ENCODE measurements at places on chromosomes 1 and 21. TPM values are rescaled to one million over a fixed set of nuclear protein-coding genes. Genes with fewer than 3 reads are reported as not detected.

- DNase-seq, result no peak
These were observed 20.9 kb upstream of the SAMD11 start for GRCh38 chr1:902802-903201.

GRCh38 chr1:29325675-29326074 lies 89.4 kb downstream of the PTPRU start:
- DNase-seq, result no peak

DNA sequence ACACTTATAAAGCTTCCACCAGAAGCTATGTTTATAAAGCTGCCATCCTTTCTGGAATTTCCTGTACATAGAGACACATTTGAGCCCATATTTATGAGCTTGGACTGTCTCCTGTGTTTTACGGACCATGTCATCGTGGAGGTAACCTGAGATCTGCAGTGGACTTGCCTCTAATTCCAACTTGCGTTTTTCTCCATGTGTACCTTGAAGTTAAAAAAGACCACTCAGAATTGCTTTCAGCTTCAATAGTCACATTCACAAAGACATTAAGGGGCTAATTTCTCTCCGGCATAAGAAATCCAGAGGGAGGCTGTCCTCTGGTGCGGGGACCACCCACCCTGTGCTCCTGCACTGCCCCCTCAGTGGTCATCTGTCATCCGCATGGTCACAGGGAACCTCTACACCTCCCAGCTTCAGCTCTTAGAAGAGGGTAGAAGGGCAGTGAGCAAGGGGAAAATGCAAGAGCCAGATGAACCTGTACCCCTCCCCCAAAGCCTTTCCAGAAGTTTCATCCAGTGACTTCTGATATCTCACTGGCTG lies 521.4 kb upstream of the CAMK1G start:
- no peak for DNase-seq

GRCh38 chr1:4509206-4509605 lies 145.2 kb upstream of the AJAP1 start:
- no peak for DNase-seq

DNA sequence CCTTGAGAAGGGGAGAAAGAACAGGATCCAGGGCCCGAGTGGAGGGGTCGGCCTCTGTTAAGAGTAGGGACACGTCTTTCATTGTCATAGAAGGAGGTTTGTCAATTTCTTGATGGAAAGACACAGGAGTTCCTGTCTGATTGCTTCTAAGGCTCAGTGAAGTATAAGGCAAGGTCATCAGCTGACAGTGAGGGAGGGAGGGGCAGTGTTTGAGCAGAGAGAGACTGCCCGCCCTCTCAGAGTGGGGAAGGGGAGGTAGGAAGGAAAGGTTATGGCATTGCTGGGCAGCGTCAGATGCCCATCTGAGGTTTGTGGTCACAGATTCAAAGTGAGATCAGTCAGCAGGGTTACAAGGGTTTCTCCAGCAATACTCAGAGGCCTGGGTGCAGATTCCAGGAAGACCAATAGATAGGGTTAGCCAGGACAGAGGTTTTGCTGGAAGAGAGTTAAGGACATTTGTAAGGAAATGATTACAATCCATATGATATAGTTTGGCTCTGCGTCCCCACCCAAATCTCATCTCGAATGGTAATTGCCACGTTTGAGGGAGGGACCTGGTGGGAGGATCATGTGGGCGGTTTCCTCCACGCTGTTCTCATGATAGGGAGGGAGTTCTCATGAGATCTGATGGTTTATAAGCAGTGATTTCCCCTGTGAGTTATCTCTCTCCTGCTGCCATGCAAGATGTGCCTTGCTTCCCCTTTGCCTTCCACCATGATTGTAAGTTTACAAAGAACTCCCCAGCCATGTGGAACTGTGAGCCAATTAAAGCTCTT lies 127.2 kb upstream of the GJB5 start:
- DNase-seq, result no peak

DNA sequence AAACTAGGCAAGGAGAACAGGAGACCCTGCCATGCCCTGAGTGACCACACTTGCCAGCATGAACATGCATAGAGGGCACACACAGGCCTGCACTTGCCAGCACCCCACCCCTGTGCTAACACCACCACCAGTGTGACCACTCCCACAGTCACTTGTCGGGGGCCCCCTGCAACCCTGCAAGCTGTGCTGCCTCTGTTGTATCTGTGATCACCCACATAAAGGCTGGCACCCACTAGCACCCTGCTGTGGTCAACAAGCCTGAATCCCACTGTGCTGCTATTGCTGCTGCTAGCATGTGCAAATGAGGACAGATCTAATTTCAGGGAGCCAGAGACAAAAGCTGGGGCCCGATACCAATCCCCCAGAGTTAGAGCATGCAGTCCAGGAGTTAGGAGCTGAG lies 217.7 kb downstream of the GIPC2 start:
- no peak for DNase-seq

DNA sequence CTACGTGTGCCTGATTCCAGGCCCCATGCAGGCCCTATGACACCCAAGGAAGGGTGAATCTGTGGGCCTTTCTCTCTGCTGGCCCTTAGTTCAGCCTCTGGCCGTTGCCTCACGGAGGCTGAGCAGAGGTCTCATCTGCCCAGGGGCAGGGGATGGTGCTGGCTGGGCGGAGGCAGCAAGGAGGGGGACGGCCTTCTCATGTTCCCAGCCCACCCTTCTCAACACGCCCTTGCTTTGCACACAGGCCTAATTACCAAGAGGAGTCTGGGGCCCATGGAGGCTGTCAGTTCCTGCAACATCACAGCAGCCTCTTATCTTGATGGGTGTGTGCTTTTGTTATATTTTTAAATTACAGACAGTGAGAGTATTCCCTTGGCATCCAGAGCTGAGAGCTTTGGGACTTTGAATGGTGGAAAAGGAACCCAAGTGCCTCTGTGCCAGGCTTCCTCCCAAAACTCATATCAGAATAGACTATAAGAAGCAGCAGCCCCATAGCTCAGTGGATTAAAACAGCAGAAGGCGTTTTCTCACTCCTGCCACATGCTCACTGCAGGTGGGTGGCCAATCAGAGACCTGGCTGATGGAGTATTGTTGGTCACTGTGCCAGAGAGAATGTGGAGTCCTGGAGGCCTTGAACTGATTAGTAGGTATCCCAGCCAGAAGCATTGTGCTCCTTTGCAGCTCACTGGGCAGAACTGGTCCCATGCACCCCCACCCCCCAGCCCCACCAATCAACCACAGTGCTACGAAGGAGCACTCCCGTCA lies 164.9 kb downstream of the CAMTA1 start:
- no peak for DNase-seq

GRCh38 chr1:153190373-153190772 lies 12.9 kb upstream of the LELP1 start:
- DNase-seq, result no peak

GRCh38 chr1:158686111-158687009 lies at the start of gene SPTA1:
Gene SPTA1, minus strand, starts transcription at chr1:158686715. Its CDS starts 198 bp downstream, at chr1:158686517.
- DNase-seq, result no peak

DNA sequence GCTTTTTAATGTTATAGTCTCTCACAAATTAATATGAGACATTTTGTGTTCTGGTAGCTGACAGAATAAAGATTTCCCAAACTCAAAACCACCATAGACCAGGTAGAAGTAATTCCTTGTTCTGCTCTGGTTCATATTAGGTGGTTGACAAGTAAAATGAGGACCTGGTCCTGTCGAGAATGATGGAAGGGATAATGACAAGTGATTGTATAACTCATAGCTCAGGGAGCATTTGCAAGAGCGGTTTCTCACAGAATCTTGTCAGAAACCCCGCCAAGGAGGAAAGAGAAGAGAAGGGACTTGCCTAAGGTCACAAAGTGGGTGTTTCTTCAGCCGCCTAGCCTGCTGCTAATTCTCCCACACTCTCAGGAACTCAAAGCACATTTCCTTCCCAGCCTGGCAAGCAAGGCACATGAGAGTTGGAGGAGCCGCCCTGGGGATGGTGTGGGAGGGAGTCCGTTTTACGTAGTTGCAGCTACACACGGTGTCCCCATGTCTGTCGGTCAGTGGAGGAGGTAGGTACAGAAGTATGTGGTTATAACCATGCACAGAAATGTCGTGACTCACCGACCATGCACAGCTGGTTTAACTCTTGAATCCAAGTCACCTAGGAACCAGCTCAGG lies 46.5 kb downstream of the SAMD13 start:
- DNase-seq, result no peak

- DNase-seq, result peak; percentile 53
These were observed 11.8 kb upstream of the ALG14 start for GRCh38 chr1:95084317-95085176.

DNA sequence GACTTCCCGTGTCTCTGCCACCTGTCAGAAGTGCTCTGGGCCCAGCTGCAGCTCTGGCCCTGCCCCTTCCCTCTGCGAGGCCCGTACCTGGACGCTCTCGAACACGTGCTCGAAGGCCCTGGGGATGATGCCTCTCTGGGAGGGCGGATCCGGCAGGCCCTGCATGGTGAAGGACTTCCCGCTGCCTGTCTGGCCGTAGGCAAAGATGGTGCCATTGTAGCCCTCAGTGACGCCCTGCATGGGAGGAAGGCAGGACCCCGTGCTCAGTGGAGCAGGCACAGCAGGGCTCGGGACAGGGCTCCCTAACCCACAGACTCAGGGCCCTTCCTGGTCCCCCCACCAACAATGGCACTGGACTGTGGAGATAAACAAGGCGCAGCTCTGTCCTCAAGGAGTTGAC lies 2.4 kb downstream of the KIF17 start:
- DNase-seq, result no peak

GRCh38 chr1:212166644-212167043 lies 118.6 kb upstream of the PPP2R5A start:
- DNase-seq, result no peak

- no peak for DNase-seq
These were observed 69.8 kb downstream of the LRIG2 start for GRCh38 chr1:113142791-113143190.

DNA sequence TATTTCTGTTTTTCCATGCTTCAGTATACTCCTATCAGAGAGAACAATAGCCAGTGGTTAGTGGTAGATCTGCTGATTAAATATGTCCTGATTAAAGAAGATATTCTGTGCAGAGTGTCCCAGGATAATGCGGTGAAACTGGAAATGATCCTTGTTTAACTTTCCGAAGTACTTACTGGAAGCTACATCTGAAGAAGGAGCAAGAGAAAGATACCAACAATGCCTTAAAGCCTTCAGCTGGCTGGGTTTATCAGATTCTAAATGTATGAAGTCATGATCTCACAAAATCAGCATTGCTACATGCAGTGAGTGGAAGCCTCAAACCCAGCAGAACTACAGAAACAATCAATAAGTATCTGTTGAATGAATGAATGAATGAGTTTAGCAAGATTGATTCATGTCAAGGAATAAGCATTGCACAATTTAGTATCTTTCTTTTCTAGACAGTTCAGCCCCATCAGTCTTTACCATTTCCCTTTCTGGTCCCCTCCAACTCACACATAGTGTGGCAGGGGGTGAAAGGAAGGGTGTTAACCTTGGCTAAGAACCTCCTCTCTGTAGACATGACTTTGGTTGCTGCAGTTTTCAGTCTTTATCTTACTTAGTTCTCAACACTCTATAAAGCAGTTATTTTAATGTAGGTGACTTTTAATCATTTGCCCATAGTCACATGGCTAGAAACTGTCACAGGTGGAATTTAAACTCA lies 24.7 kb upstream of the DNASE2B start:
- DNase-seq, result no peak

GRCh38 chr21:42061986-42062235 lies 9.2 kb upstream of the UMODL1 start:
- no peak for DNase-seq

- DNase-seq, result no peak
These were observed 2.0 kb downstream of the FMO1 start for GRCh38 chr1:171250263-171250662.

GRCh38 chr1:1777583-1777899 lies 729 bp downstream of the NADK start:
- no peak for DNase-seq

DNA sequence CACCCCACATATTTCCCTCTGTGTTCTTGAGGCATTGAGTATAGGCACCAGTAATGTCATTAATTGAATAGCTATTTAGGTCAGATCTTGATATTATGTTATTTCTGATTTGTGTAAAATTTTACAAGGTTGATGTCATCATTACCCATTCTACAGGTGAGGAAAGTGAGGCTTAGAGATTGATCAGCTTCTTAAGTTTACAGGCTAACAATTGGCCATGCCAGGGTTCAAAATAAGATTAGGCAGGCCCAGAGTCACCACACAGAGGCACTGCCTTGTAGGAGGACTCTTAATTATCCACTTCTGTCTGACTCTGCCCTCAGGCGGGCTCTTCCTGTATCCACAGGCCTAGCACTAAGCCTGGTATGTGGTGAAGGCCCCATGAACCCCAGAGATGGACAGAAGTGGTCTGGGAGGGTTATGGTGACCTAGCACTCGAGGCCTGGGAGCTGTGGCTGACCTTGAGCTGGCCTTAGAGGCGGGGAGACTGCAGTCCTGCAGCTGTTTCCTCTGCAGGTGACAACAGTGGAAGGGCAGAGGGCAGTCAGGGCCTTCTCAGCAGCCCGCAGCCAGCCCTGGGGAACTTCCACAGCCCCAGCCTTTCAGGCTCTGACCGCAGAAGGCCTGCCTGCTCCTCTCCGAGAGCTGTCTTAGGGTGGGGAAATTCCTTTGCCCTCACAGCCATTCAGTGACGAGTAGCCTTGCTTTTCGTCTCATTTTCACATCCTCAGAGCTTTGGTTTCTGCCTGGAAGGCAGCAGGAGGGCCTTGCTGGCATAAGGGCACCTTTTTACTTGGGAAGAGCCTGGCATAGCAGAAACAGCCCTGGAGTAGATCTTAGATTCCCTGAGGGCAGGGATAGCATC lies 12.2 kb downstream of the ZDHHC18 start:
- DNase-seq, result no peak

DNA sequence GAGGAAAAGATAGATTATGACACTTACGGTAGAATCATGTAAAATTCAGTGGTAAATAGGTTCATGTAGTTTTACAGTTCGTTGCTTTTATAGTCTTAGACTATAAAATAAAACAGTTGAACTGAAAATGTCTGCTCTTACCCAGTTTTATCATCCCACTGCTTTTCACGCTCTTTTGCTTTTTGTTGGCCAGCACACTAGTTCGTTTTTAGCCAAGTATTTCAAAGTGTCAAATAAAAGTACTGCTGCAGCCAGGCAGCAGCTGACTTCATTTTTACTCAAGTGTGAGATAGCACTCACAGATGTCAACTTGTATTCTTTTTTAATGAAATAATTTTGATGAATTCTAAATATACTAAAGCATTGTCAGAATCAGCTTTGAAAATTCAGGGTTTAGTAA lies 18.5 kb upstream of the BTG3 start:
- DNase-seq, result no peak

GRCh38 chr1:171739656-171740055 lies 2.2 kb downstream of the VAMP4 start:
- DNase-seq, result no peak

HRNR gene
- not detected for polyA plus RNA-seq

ITLN2 gene
- 6.3 TPM for polyA plus RNA-seq

AGBL4 gene
- polyA plus RNA-seq, result 0.25 TPM

PRR9 gene
- polyA plus RNA-seq, result not detected

CHRM3 gene
- polyA plus RNA-seq, result 3.4 TPM

PYGO2 gene
- 36.3 TPM for polyA plus RNA-seq

IFI44L gene
- not detected for polyA plus RNA-seq

F13B gene
- polyA plus RNA-seq, result not detected

TNFAIP8L2 gene
- not detected for polyA plus RNA-seq

TRAF3IP3 gene
- not detected for polyA plus RNA-seq

KDM1A gene
- 216 TPM for polyA plus RNA-seq
